Endothelial cell of umbilical vein (primary cell): ENCODE measurements at places on chromosomes 13 and 19. TPM values are rescaled to one million over a fixed set of nuclear protein-coding genes. Genes with fewer than 3 reads are reported as not detected.
A peak's percentile ranks its signal among the peaks of the same experiment; 100 is the strongest.

PALM gene
- 24.2 and 31.8 TPM in 2 replicates for total RNA-seq

- DNase-seq, result no peak
- H3K27ac ChIP-seq, result no peak overlapping the region
- H3K4me3 ChIP-seq, result no peak overlapping the region
- no peaks in the 10 kb centered on the region for H3K27me3 ChIP-seq
- H3K4me1 ChIP-seq, result no peaks in the 10 kb centered on the region
- no peaks in the 10 kb centered on the region for H3K36me3 ChIP-seq
Observed at GRCh38 chr19:31170046-31170445, 179.2 kb downstream of the TSHZ3 start.

ZNF8 gene
- 6.3 and 6.8 TPM in 2 replicates for total RNA-seq

CYP4F22 gene
- total RNA-seq, result not detected in 2 replicates

- peaks cover 5% of the 10 kb centered on the region for H3K4me1 ChIP-seq
- H3K36me3 ChIP-seq, result no peaks in the 10 kb centered on the region
- H3K27me3 ChIP-seq, result no peaks in the 10 kb centered on the region
- no peak overlapping the region for H3K27ac ChIP-seq
- no peak overlapping the region for H3K4me3 ChIP-seq
Observed at GRCh38 chr13:97429681-97430081, 4.3 kb upstream of the RAP2A start.

GRCh38 chr13:113756441-113757097 lies 2.5 kb upstream of the TMEM255B start:
- H3K27ac ChIP-seq, result no peak overlapping the region
- peaks cover 14% of the 10 kb centered on the region for H3K4me1 ChIP-seq
- H3K36me3 ChIP-seq, result peaks cover under 1% of the 10 kb centered on the region
- no peaks in the 10 kb centered on the region for H3K27me3 ChIP-seq
- H3K4me3 ChIP-seq, result no peak overlapping the region

DNA sequence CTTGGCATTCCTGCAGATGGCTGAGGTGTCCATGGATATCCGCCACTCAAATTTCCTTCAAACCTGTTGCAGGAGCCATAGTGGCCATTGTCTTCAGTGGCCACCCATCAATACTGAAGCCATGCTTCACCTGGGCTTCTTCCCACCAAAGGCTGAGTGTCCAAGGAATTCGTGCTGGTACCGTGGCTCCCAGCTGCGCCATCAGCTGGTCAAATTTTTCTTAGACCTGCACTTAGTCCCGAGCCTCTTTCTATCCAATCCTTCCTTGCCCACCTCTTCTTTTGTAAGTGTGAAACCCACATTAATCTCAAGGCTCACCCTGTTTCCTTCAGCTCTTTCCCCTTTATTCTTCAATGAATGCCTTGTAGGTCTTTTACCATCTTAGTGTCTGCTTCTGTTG lies 152.1 kb downstream of the PCDH9 start:
- H3K27me3 ChIP-seq, result no peaks in the 10 kb centered on the region
- no peak overlapping the region for H3K4me3 ChIP-seq
- H3K4me1 ChIP-seq, result no peaks in the 10 kb centered on the region
- no peaks in the 10 kb centered on the region for H3K36me3 ChIP-seq
- H3K27ac ChIP-seq, result no peak overlapping the region
- no peak for DNase-seq

DNA sequence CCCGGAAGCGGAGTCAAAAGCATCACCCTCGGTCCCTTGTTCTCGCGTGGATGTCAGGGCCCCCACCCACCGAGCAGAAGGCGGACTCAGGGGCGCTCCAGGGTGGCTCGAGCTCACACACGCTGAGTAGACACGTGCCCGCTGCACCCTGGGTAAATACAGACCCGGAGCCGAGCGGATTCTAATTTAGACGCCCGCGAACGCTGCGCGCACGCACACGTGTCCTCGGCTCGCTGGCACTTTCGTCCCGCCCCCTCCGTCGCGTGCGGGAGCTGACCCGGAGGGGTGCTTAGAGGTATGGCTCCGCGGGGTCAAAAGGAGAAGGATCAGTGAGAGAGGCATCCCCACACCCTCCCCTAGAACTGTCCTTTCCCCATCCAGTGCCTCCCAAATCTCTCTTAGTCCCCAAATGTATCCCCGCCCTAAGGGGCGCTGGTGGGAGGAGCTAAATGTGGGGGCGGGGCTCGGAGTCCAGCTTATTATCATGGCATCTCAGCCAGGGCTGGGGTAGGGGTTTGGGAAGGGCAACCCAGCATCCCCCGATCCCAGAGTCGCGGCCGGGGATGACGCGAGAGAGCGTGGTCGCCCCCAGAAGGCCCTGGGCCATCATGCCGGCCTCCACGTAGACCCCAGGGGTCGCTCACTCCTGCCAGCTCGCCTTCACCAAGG lies 451 bp upstream of the ICAM5 start:
- H3K36me3 ChIP-seq, result no peaks in the 10 kb centered on the region
- peaks cover 27% of the 10 kb centered on the region for H3K4me1 ChIP-seq
- DNase-seq, result no peak
- no peak overlapping the region for H3K27ac ChIP-seq

GRCh38 chr19:42091742-42092141 lies 15.8 kb downstream of the ZNF574 start:
- H3K27ac ChIP-seq, result no peak overlapping the region
- no peaks in the 10 kb centered on the region for H3K36me3 ChIP-seq
- peaks cover 29% of the 10 kb centered on the region for H3K4me1 ChIP-seq

- H3K27ac ChIP-seq, result no peak overlapping the region
- peak; percentile 52 for DNase-seq
- H3K36me3 ChIP-seq, result no peaks in the 10 kb centered on the region
- no peak overlapping the region for H3K4me3 ChIP-seq
Observed at GRCh38 chr13:80011448-80012212, 329.3 kb downstream of the SPRY2 start.

SRRM5 gene
- total RNA-seq, result 0.27 and 0.32 TPM in 2 replicates

- H3K36me3 ChIP-seq, result no peaks in the 10 kb centered on the region
- DNase-seq, result no peak
- H3K27ac ChIP-seq, result no peak overlapping the region
- no peak overlapping the region for H3K4me3 ChIP-seq
Observed at GRCh38 chr19:48859711-48860572, 8.5 kb downstream of the PLEKHA4 start.

GRCh38 chr19:40570313-40571004 lies 6.2 kb upstream of the SHKBP1 start:
- H3K27me3 ChIP-seq, result peaks cover 22% of the 10 kb centered on the region
- peak; percentile 99 for DNase-seq
- no peaks in the 10 kb centered on the region for H3K36me3 ChIP-seq
- H3K27ac ChIP-seq, result no peak overlapping the region

GRCh38 chr19:18434411-18435175 lies 3.3 kb downstream of the ISYNA1 start:
- H3K36me3 ChIP-seq, result peaks cover 2% of the 10 kb centered on the region
- no peak for DNase-seq
- H3K4me3 ChIP-seq, result no peak overlapping the region
- H3K4me1 ChIP-seq, result peaks cover 17% of the 10 kb centered on the region
- no peak overlapping the region for H3K27ac ChIP-seq

SIGLEC5 gene
- not detected in 2 replicates for total RNA-seq

- H3K27me3 ChIP-seq, result peaks cover 3% of the 10 kb centered on the region
- H3K4me1 ChIP-seq, result no peaks in the 10 kb centered on the region
- H3K36me3 ChIP-seq, result no peaks in the 10 kb centered on the region
Observed at GRCh38 chr19:57310792-57311191, 9.5 kb upstream of the ZNF543 start.

NLRP11 gene
- not detected in 2 replicates for total RNA-seq

HCN2 gene
- total RNA-seq, result 0.37 and 0.53 TPM in 2 replicates

DNA sequence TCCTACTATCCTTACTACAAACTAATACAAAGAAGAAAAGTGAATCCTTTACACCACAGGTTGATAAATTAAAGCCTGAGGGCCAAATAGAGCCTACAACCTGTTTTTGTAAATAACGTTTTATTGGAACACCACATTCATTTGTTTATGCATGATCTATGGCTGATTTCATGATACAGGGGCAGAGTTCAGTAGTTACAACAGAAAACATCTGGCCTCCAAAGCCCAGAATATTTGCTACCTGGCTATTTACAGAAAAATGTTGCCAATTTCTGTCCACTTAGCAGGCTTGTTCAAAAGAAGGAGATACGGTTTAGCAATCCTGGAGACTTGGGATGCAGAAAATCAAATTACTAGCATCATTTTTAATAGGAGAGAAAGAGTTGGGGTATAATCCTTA lies 24.1 kb downstream of the DCT start:
- no peaks in the 10 kb centered on the region for H3K36me3 ChIP-seq
- H3K4me1 ChIP-seq, result no peaks in the 10 kb centered on the region
- no peak overlapping the region for H3K27ac ChIP-seq
- no peak for DNase-seq
- H3K27me3 ChIP-seq, result no peaks in the 10 kb centered on the region
- H3K4me3 ChIP-seq, result no peak overlapping the region

GRCh38 chr19:22628401-22628800 lies 5.7 kb upstream of the ZNF492 start:
- no peaks in the 10 kb centered on the region for H3K36me3 ChIP-seq
- H3K4me3 ChIP-seq, result no peak overlapping the region
- DNase-seq, result no peak
- no peaks in the 10 kb centered on the region for H3K4me1 ChIP-seq
- no peaks in the 10 kb centered on the region for H3K27me3 ChIP-seq
